HT1080 (cell line): ENCODE measurements at places on chromosomes 6 and 20.

- DNase-seq: no peak
Measured at GRCh38 chr6:116396441-116396840, 25.7 kb downstream of the DSE start.

- peak; percentile 69 for DNase-seq
Measured at GRCh38 chr6:168956884-168957730, 296.5 kb downstream of the THBS2 start.

GRCh38 chr6:76681781-76682180 is 609.3 kb upstream of the IMPG1 start:
- peak; percentile 11 for DNase-seq

- no peak for DNase-seq
Measured at GRCh38 chr6:111121789-111122350, 34.6 kb downstream of the SLC16A10 start.
